ENCODE measurements at places on chromosomes 1 and 21.

GRCh38 chr1:92441697-92442342, 44.9 kb downstream of the GFI1 start:
- no peak for DNase-seq

DNA sequence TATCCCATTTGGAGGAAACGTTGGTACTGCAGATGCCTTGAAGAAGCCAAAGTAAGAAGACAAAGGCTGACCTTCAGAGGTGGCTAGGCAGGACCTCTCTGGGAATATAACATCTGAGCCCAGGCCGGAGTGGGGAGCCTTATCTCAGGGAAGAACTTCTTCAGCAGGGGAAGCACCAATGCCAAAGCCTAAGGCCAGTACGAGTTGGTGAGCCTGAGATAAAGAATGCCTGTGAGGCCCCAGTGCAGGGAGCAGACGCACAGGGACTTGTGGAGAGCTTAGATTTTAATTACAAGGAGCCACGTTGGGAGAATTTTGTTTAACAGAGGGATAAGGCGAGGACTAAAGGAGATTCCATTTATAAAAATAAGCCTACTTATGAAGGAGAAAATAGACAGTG, 468.8 kb upstream of the RUNX1 start:
- no peak for DNase-seq

GRCh38 chr1:227869279-227869842, 53.9 kb downstream of the PRSS38 start:
- no peak for DNase-seq

GRCh38 chr1:77846966-77847365, 41.5 kb upstream of the NEXN start:
- no peak for DNase-seq

GRCh38 chr1:61436016-61436415, 288.9 kb downstream of the TM2D1 start:
- DNase-seq: no peak

- no peak for DNase-seq
Observed at GRCh38 chr1:186967656-186968394, 139.1 kb downstream of the PLA2G4A start.

GRCh38 chr1:31374511-31375196, 1.8 kb upstream of the FABP3 start:
- no peak for DNase-seq

DNA sequence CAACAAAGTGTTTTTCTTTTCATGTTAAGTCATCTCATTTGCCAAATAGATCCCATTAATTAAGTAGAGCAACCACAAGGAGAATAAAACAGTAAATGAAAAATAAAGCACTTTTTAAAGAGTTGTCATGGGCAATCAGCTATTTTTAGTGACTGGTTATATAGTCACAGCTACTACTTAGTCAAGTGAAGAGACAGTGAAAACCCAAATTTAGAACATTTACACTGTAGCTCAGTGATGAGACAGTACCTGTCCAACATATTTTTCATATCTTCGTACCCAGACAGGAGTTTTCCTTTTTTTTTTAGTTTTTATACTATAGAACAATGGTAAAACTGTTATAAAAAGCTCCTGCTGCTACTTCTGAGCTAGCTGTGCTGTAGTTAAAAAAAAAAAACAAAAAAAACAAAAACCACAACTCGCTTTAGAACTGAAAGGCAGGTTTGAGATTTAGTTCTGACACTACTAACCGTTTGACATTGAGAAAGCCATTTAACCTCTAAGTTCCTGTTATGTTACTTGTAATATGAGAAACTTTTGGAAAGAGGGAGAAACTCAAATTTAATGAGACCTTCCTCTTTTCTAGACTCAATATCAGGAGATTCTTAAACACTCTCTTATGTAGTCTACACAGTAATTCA, 777.5 kb downstream of the ADGRL2 start:
- no peak for DNase-seq

DNA sequence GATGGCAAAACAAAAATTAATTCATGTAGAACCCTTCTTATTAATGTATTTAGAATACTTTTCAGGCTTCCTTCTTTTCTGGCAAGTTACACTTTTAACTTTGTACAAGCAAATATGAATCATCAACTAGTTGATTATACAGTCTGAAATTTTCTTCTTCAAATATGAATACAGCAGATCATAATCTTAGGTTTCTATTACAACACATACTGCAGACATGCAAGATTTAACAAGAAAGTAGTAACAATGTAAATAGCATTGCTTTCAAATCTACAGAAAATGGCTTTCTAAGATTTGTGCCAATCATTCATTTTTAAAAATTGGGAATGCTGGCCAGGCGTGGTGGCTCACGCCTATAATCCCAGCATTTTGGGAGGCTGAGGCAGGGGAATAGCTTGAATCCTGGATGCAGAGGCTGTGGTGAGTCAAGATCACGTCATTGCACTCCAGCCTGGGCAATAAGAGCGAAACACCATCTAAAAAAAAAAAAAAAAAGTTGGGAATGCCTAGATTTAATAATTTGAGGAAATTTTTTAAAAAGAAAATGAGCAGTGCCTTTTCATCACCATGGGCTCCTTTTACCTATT, 68.4 kb upstream of the DPYD start:
- no peak for DNase-seq

- DNase-seq: no peak
Observed at GRCh38 chr1:197029749-197030148, 37.3 kb downstream of the F13B start.

- no peak for DNase-seq
Observed at GRCh38 chr1:170250531-170251276, 104.9 kb downstream of the NTMT2 start.

- no peak for DNase-seq
Observed at GRCh38 chr1:31764312-31765040, at the start of gene ADGRB2. Gene ADGRB2 (minus strand): TSS chr1:31764340. CDS start chr1:31757221, 7,119 bp downstream.

GRCh38 chr1:201590474-201590873, 51.5 kb downstream of the NAV1 start:
- DNase-seq: no peak
